ELR (cell line): ENCODE measurements at places on chromosomes 12 and 14.

- no peak for DNase-seq
Observed at GRCh38 chr12:125160281-125160955, 95.2 kb downstream of the AACS start.

DNA sequence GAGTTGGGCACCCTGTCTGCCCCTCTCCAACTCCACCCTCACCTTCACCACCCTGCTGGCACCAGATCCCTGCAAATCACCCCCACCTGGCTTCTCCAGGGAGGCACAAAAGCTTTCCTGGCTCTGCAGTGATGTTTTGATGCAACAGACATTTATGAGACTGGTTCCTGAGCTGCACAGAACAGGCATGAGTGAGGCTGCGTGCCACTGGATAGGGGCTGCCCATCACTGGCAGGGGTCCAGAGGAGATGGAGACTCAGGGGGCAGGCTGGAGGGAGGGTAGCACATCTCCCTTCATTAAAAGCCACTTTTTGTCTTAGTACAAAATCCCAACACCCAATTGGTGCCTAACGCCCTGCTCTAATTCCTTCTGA lies 17.3 kb upstream of the ZDHHC22 start:
- DNase-seq: no peak

DNA sequence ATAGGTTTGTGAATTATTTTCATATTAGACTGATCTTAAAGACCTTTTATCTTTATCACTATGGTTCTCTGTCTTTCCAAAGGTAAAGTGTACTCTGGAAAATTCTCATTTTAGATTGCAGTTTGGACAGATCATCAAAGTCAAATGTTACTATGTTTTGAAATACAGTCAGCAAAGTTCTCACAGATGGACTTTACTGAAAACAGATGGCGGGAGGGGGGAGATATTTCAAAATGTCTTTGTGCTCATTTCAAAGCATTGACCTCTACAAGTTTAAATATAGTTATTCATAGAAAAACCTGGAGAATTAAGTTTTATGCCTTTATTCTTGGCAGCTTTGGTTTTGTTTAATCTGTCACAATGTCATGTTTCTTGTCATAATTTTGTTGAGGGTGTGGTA lies 51.8 kb upstream of the LRTM2 start:
- no peak for DNase-seq

- peak; percentile 41 for DNase-seq
Observed at GRCh38 chr14:75566321-75566720, 12.1 kb upstream of the FLVCR2 start.

- peak; percentile 55 for DNase-seq
Observed at GRCh38 chr12:122880668-122881067, 15.3 kb downstream of the VPS37B start.

GRCh38 chr14:95507701-95508103 lies 8.7 kb downstream of the SYNE3 start:
- peak; percentile 91 for DNase-seq

- no peak for DNase-seq
Observed at GRCh38 chr14:90569201-90569600, 172.4 kb downstream of the CALM1 start.

GRCh38 chr14:103138301-103139131 lies 15.3 kb downstream of the TNFAIP2 start:
- no peak for DNase-seq

GRCh38 chr12:120904197-120904773 lies at the start of gene SPPL3:
TSS of gene SPPL3 (minus strand) at chr12:120904358. CDS start at chr12:120903867, 491 bp downstream.
- peak; percentile 91 for DNase-seq

DNA sequence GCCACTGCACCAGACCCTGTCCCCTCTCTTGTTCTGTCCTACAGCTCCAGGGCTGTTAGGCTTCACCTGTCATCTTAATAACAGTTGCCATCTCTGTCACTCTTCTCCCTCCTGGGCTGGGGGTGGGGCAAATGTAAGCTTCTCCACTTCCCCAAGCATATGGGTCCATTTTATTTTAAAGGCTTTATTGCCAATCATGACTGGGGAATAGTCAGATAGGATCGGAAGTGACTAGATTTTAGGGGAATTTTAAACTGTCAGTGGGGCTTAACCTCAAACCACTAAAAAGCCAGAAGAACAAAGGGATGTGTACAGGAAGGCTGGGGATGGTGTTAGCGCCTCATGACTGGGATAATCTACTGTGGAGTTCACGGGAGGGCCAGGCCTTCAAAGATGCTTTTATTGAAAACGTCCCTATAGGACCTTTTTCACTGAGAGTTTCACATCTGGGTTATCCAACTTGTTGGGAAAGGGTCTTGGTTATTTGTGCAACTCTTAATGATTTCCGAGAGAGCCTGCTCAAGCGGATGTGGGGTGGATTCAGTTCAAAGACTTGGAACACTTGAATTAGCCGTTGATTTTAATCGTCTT lies 41.6 kb downstream of the CHST11 start:
- peak; percentile 87 for DNase-seq

GRCh38 chr12:33602515-33602914 lies 162.9 kb upstream of the SYT10 start:
- no peak for DNase-seq

- DNase-seq: no peak
Observed at GRCh38 chr12:99024870-99025269, 379.8 kb downstream of the APAF1 start.

- DNase-seq: no peak
Observed at GRCh38 chr14:51039252-51039651, 55.7 kb downstream of the TRIM9 start.

DNA sequence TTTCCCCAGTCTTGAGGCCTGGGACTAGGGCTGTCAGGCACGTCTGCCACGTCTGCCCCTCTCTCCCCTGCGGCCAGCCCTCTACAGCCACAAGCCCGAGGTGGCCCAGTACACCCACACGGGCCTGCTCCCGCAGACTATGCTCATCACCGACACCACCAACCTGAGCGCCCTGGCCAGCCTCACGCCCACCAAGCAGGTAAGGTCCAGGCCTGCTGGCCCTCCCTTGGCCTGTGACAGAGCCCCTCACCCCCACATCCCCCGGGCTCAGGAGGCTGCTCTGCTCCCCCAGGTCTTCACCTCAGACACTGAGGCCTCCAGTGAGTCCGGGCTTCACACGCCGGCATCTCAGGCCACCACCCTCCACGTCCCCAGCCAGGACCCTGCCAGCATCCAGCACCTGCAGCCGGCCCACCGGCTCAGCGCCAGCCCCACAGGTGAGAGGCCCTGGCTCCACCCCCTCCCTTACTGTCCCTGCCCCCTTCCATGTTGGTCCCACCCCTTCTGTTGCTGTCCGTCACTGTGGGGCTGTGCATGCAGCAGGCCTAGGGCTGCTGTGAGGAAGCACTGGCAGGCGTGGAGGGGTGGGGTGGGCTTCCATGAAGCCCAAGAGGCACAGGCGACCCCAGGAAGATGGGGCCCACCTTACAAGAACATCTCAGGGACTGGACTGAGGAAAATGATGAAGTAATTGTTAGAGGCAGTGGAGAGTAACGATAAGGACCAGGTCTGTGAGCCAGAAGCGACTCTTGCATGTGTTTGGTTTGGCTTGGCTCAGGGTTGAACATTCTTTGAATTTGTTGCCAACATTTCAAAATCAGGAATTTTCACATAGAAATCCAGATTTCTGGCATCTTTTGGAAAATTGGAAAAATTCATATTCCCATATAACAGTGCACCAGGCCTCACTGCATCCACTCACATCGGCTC lies 16.8 kb downstream of the C12orf43 start:
- DNase-seq: no peak

DNA sequence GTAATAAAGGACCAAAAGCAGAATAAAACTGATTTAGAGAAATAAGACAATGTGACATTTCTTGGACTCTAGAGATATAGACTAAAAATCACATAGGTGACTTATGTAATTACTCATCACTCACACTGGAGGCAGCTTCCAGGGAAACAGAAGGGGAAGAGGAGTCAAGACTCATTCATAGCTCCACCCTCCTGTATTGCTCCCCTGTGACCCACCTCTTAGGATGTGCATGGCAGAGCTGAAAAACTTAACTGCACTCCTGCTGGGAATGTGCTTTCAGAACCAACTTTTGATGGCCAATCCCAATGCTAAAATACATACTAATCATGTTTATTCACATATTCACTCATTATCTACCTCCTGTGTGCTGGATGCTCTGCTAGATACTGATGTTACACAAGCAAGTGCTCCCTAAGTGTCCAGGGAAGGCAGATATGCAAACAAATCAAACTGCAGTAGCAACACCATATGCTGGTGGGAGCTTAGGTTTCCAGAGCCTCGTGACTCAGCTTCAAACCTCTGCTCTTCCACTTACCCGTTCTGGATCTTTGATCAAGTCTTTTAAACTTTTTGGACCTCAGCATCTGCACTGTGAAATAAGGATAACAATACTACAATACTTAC lies 316.1 kb downstream of the GALC start:
- DNase-seq: no peak

DNA sequence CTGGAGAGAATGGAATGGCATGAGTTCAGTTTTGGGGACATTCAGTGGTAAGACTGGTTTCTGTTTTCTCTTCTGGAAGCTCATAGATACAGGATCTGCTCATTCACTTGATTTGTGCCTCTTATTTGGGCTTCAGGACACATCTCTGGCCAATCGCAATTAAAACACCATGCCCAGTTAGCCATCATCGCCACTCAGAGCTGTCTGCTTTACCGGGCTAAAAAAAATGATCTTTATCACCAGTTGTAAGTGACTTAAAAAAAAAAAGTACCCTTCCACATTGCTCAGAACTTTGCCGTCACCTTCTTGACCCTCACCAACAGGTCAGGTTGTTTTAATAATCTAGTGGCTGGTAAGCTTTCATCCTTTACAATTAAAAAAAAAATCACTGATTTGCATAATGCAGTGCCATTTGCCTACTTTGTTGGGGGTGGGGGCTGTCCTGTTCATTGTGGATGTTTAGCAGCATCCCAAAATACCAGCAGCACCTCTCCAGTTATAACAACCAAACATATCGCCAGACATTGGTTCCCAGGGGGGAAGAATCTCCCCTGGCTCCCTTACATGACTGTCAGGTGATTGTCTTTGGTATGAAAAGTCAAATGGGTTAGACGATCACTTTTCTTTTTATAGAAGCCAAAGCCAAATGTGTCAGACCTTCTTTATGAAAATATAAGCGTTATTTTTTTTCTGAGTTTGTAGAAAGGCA lies 150.1 kb downstream of the PRKCH start:
- DNase-seq: no peak

- DNase-seq: no peak
Observed at GRCh38 chr12:115411121-115411520, 727.1 kb upstream of the TBX3 start.

GRCh38 chr12:59643550-59643949 lies 47.7 kb downstream of the SLC16A7 start:
- DNase-seq: no peak

- DNase-seq: no peak
Observed at GRCh38 chr12:92654929-92655328, 47.9 kb upstream of the PLEKHG7 start.

- DNase-seq: no peak
Observed at GRCh38 chr12:56081393-56082347, 1.7 kb downstream of the ERBB3 start.

DNA sequence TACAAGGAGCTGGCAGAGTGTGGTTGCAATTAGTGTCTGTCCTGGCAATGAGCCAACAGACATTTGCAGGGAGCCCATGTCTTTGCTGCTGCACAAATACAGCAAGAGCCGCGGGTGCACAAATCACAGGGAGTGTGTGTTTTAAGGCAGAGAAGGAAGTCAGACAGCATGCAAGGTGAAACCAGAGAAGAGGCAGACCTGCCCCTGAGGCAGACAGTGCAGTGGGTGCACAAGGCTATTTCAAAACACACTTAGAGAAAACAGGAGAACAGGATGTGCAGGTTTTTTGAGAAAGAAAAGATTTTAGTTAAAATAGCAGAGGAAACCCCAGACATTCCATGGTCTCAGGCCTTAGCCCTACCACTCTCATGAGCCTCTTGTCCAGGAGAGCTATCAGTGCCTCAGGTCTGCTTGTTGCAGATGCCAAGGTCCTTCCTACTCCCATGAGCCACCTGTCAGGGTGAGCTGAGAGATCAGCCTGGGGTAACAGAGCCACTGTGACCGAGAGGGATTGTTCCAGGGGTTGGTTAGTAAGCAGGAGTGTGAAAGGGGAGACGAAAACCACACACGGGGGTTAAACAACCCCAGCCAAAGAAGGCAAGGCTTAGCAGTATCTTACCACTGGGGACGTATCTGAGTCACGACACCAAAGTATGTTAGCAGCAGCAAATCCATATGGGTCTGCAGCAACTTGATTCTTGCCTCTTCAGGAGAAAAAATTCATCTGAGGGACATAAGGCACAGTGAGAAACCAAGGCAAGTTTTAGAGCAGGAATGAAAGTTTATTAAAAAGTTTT lies 78.1 kb downstream of the C14orf132 start:
- DNase-seq: no peak

- DNase-seq: no peak
Observed at GRCh38 chr12:96829354-96829753, 77.7 kb upstream of the NEDD1 start.

GRCh38 chr12:34390171-34390841 lies 368.0 kb downstream of the ALG10 start:
- DNase-seq: no peak

GRCh38 chr12:86669010-86669409 lies 412.8 kb upstream of the MGAT4C start:
- no peak for DNase-seq

DNA sequence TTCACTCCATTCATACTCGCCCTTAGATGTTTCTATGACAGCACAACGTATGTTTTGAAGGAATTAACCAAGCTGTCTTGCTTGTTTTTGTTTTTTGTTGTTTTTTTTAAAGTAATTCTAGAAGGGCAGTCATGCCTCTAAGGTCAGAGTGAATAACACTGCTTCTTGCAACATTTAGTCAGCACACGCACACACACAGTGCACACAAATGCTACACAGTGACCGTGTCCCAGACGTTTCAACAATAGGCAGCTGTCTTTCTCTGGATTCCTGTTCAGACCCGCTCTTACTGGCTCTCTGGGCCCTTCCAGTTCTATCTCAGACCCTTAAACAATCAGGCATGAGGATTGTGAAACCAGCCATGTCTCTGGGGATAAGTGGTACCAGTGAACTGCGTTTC lies 351.0 kb upstream of the FKBP4 start:
- DNase-seq: no peak

- no peak for DNase-seq
Observed at GRCh38 chr14:53772936-53773335, 183.7 kb downstream of the BMP4 start.

DNA sequence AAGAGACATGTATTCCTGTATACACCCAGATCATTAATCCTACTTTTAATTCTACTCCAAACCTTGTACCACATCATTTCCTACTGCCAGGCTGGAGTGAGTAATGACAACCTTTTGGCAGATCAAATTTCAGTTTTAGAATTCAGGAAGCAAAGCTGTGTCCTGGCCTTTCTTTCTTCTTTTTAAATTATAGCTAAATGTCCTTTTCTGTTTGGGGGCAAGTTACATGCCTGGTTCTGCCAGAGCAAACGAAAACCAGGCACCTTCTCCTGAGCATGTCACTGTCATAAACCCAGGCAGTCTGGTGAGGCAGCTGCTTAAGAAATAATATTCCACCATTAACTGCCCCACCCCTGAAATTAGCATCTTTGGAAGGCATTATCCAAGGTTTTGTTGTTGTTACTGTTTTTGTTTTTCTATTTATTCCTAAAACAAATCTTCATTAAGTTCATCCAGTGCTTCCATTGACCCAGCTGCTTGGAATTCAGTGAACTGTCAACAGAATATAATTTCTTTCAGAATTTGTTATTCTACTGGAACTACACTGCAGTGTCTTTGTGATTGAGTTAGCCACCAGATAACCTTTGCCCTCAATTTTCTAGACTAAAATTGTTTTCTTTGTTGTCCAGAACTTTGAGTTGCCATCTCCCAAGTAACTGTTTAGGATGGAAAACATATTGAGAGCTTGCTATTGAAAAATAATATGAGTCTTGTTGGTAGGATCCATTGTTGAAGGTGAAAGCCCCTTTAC lies 33.2 kb downstream of the SAMD4A start:
- DNase-seq: peak; percentile 51
